ENCODE measurements at places on chromosomes 13 and 19.
A peak's percentile ranks its signal among the peaks of the same experiment; 100 is the strongest.

DNA sequence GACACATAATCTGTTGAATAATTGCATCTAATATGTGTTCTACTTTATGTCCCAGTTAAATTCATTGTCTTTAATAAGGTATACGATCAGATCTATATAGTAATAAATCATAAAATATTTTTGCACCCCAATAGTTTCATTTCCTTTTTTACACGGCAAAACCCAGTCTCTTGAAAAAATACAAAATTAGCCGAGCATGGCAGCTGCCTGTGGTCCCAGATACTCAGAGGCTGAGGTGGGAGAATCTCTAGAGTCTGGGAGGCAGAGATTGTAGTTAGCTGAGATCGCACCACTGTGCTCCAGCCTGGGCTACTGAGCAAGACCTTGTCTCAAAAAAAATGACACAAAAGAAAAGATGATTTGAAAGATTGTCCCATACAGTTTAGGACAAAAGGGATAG, 52.3 kb upstream of the PARP4 start:
- no peak for DNase-seq

GRCh38 chr13:93964146-93964512, 515.4 kb downstream of the DCT start:
- no peak for DNase-seq

DNA sequence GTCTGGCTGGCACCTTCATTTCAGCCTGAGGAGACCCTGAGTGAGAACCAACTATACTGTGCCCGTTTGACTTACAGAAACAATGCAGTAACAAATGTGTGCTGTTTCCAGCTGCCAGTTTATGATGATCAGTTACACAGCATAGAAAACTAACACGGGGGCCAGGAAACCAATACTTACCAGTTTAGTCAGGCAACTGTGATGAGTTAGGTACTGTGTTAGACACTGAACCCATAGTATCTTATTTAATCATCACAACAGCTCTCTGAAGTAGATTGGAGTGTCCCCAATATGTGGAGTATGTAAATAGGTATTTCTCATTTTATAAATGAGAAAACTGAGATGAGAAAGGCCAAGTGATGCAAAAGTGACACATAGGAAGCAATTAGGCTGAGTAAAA, 620.9 kb upstream of the KLF12 start:
- DNase-seq: no peak

DNA sequence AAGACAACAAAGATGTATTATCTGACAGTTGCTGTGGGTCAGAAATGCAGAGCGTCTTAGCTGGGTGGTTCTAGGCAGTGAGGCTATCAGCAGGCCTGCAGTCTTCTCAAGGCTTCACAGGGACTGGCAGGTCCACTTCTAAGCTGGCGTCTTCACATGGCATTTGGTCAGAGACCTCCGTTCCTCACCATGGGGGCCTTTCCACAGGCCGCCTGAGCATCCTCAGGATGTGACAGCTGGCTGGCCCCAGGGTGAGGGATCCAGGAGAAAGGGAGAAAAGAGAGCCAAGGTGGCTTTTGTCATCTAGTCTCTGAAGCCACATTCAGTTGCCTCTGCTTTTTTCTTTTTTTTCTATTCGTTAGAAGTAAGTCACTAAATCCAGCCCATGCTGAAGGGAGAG, 50.3 kb downstream of the FGF14 start:
- no peak for DNase-seq

DNA sequence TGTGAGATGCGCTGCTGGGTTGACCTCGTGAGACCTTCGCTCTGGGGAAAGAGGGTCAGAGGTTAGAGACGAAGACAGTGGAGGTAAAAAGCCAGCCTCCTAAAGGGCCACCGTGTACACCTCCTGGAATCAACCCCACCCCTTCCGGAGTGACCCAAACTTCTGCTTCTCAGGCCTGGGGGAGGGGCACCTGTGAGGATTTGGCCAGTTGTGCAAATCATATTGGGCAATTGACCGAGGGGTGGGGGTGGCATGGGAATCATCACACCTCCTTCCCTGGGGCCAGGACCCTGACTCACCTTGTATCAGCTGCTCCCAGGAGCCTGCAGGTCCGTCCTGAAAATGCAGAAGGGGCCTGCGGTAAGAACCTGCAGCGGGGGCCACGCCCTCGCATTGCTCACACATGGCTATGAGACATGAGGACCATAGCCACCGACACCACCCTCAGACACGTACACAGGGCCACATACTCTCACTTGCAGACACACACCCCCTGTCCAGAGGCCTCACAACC, 2.8 kb downstream of the TNFSF14 start:
- DNase-seq: no peak

- DNase-seq: peak; percentile 84
Observed at GRCh38 chr13:44313674-44314073, 60.0 kb upstream of the SERP2 start.

- DNase-seq: no peak
Observed at GRCh38 chr13:44287958-44288357, 85.7 kb upstream of the SERP2 start.

DNA sequence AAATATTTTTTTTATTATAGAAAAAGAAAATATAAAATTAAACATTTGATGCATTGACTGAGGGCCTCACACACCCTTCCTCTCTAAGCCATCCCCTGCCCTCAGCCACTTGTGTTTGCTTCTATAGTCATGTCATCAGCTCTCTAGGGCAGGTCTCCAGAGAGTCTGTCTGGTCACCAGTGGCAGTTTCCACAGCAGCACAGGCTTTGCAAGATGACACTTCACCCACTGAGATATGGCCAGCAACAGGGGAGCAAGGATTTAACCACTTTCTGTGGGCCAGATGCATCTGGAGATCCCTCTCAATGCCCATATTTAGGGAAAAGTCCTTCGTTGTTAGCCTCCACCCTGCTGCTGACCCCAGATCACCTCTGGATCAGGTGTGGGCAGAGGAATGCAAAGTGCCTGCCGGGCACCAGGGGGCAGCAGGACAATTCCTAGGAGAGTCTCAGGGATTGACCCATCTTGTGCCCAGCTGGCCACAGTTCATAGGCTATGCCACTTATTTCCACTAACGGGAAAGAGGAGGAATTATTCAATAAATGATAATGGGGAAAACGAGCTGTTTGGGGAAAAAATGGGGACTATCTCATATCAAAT, 4.8 kb downstream of the ABCC4 start:
- DNase-seq: no peak
